ENCODE measurements at places on chromosomes 11 and 22.

DNA sequence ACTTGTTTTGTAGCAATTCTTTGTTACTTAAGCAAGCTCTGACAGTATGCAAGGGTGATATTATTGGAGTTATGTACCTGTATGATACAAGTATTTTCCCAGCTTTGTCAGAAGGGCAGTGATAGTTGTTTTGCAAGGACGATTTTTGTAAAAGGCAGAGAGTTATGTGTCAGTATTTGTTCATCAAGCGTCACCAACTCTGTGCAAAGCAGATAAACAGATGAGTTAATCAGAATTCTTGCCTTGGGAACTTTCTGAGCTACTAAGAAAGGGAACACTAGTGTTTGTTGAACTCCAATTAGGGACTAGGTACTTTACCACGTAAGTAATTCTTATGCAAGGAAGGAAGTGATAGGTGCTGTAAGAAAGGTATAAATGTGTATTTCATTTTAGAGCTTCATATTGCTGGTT lies 1.4 kb downstream of the USP47 start:
- peak; percentile 4 for DNase-seq

DNA sequence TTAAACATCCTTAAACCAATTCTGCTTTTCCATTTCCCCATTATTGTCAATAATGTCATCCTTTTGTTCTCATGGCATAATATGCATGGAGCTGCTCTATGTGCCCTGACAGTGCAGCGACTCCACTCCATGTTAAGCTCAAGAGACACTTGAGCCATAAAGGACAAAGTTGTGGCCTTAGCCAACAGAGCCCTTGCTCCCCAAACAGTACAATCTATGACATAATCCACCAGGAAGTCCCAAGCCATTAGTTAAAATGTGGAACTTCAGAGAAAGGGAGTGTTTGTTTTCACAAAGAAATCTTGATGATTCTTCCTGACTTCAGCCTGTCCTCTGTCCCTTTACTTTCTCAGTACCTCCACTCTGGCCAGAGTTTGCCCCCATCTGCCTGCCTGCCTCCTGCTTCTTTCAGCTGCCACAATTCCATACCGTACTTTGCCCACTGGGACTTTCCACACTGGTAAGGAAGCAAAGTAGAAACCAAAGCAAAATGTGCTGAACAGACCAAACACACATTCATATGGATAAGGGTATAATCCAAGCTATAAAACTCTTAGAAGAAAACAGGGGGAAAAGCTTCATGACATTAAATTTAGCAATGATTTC lies 46.3 kb upstream of the ZC3H12C start:
- no peak for DNase-seq

GRCh38 chr11:117932426-117932825 lies 3.2 kb upstream of the TMPRSS13 start:
- no peak for DNase-seq

DNA sequence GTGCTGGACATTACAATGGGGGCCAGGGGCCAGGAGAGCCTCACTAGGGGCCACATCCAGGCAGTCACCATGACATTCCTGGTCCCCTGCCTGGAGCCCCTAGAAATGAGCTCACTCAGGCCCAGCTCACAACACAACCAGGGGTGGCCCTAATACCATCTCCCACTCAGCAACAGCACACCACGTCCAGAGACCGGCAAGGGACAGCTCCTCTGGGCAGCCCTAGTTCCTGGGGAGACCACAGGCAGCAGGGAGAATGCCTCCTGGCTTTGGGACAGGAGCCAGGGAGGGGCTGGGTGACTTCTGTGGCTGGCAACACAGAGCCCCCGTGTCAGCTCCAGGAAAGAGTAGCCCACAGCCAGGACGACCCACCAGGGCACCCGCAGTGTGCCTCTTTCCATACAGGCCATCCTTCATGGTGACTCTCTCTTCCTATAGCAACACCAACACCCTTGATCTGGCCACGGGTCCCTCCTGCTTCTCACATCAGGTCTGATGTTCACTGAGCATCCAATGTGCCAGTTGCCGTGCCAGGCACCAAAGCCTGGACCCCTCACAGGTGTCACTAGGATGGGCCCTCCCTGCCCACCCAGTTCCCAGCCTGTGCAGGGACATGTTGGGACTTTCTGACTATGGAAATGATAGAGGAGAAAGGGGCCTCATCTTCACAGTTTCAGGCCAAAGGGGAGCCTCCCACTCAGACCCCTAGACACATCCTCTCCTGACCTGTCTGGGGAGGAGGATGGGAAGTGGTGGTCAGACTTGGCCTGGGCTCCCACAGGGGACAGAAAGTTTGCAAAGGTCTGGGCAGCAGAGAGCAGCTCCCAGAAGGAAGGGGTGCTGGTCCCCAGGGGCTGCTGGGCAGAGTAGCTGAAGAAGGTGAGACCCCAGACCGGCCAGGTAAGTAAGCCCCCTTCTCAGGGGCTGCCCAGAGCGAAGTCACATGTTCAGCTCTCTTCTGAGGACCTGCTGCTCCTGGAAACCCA lies 43.2 kb downstream of the IGLL5 start:
- no peak for DNase-seq

DNA sequence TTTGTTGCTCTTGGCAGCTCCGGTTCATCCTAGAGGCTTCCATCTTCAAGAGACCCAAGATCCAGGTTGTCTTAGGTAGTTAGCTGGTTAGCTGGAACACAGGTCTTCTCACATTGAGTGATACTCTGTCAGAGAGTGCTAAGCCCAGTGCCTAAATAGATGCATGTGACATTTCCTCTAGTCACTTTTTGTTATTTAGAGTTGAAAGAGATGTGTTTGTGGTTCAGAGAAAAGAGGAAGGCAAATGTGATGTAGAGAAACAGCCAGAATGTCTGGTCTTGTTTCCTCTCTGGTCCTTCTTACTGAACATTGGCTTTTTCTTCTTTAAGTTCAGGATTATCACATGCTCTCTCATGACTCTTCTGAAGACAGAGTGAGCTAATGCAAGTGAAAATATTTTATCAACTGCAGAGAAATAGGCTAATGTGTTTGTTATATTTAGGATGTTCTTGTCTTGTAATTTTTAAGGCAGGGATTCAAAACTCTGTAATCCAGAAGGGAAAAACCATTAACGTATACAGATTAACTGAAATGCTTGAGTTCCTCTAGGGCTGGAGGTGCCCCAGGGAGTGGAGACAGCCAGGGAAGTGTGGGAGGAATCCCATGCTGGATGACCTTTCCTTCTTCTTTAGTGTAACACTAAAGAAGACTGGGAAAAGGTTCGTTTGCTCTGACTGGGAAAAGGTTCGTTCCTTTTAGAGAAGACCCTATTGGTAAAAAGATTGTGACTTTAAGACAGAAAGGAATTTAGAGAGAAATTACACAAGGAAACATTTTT lies 75.4 kb downstream of the SWAP70 start:
- DNase-seq = no peak

DNA sequence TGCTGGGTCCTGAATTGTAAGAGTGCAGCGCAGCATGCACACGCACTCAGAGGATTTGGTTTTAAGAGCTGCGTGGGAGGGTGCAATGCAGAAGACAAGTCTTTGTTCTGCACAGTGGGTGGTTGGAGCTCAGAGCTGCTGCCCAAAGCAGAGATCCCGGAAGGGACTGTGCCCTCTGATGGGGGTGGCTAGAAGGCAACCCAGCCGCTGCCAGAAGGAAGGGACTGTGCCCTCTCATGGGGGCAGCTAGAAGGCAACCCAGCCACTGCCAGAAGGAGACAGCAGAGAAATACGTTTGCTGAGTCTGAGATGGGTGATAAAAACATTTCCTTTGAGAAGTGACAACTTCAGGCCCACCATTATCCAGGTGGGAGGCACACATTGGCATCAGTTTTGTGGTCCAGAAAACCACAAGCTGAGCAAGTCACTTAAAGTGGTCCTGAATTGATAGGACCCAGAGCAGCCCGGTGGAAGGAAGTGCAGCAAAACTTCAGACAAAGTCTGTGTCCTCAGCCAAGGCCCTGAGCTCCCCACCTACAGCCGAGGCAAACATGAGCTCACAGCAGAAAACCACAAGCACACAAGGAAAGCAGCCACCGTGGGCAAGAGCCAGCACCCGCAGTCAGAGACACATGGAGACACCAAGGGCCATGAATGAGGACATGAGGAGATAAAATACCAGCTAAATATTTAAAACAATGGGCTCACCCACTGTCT lies 4.3 kb downstream of the KRTAP5-6 start:
- peak; percentile 26 for DNase-seq

GRCh38 chr11:110128161-110128560 lies 35.0 kb downstream of the ZC3H12C start:
- no peak for DNase-seq

- no peak for DNase-seq
Measured at GRCh38 chr11:12696911-12697581, 22.8 kb downstream of the TEAD1 start.

DNA sequence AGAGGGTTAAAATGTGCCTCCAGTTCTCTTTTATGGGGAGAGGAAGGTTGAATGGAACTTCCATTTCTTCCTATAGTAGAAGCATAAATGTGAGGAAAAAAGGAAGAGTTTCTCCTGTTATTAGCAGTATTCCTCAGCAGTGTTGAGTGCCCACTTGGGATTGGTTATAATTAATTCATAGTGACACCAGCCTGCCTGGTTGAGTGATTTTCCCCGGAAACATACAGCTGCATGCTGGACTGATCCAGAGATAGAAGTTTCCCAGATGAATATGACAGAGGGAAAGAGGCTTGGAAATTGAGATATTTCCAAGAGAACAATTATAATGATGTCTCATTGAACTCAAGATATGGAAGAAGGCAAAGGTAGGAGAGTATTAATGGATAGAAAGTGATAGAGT lies 28.3 kb downstream of the RAB39A start:
- no peak for DNase-seq

- no peak for DNase-seq
Measured at GRCh38 chr11:117545706-117546105, 218.1 kb downstream of the CEP164 start.

DNA sequence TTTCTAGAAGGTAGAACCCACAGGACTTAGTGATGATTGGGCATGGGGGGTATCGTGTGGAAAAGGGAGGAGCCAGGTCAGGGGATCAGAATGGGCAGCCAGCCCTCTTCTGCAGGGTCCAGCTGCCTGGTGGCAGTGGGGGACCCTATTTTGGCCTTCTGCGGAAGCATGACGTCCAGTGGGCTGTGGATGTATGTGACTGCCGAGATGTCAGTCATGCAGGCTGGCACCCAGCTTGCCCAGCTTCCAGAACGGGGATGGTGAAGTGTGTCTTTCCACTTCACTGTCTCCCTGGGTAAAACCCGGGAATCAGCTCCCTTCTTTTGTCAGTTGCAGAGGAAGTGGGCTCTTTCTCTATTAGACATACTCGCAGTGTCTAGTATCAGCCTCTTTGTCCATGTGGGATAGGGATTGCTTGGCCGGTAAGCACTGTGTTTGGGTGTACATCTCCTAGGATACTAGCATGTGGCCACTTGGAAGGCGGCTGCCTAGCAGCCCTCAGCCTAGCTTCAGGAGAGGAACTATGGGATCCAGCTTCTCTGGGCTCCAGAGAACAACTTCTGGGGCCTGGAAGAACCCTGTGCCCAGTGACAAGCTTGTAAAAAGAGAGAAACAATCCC lies 51.4 kb downstream of the GRIK4 start:
- DNase-seq = no peak

Data from CD4-positive, alpha-beta T cell treated with Interleukin-6 for 4 hours (primary cell).